Stimulated activated CD8-positive, alpha-beta memory T cell treated with anti-CD3 and anti-CD28 coated beads, Interleukin-15, amount 100 ng/mL, for 1 hour (primary cell): ENCODE measurements at places on chromosomes 6 and 20.

DNA sequence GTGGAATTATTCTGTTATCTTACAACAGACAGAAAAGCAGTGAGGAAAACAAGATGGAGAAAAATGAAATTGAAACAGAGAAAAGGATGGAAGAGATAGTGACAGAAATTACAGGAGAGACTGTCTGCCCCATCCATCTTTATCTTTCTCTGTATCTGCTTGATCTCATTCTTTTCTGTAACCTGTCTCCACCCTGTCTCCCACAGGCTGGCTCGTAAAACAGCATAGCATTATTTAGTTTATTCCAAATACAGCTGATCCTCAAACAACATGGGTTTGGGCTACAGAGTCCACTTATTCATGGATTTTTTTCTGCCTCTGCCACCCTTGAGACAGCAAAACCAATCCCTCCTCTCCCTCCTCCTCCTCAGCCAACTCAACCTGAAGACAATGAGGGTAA is 482.3 kb upstream of the JARID2 start:
- no peak for DNase-seq

DNA sequence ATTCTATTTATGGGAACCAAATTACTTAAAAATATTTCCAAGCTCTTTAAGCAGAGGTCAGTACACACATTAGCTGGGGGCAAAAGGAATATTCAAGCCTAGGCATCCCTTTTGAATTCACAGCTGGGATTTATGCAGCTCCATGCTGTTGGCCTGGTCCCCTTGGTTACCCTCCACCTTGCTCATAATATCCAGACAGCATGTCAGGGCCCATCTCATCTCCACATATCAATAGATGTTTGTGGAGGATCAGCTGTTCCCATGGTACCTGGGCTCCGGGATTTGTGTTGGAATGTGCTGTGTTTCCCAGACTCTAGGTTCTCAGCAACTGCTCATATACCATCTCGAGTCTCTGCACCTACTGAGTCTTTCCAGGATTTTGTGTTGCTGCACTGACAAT is 534.8 kb downstream of the BMP2 start:
- DNase-seq, result no peak

DNA sequence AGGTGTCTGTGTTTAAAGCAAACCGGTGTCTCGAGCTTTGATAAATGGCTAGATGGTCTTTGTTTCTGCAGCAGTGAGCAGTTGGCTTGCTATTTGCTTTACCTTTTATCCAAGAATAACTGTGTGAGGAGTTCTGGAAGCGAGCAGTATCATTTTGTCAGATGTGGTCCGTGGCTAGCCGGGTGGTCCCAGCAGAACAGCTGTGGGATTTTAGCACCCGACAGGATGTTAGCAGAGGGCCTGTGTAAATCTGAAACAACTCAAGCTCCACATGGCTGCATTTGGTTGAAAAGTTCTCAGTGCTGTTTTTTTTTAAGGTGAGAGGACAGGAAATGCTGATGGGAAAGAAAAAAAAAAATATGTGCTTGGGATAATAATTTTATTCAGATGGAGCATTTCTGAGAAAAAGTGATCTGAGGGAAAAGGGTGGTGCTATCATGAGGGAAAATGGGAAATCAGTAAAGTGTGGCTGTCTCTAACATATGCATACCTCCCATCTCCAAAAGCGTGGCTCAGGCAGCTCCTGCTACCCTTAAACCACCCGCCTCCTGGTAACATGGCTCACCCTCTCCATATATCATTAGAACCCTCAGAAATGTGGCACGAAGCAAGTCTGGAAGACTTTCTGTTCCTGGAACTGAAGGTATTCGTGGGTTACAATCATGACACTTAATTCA is 215.4 kb downstream of the TSHZ2 start:
- DNase-seq, result no peak

- no peak for DNase-seq
Observed at GRCh38 chr20:62929051-62929538, 2.8 kb upstream of the DIDO1 start.

GRCh38 chr20:38997622-38998021 is 35.5 kb downstream of the DHX35 start:
- no peak for DNase-seq

DNA sequence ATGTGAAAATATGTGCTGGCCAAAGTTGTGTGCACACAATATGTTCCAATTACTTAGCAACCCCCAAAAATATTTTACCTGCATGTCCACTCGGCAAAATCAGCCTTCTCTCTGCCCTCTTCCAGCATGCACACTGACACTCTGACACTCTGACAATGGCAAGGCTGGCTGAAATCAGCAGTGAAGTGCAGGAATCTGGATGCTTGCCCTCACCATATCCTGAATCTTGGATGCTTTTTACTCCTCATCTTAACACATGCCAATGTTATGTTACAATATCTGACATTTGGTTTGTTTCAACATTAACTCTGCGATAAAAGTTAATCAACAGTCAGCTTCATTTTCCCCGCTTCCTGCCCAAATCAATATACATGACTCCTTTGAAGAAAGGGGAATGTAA is 203.2 kb downstream of the COL9A1 start:
- DNase-seq, result no peak

- DNase-seq, result no peak
Observed at GRCh38 chr20:5168651-5169396, 42.0 kb downstream of the CDS2 start.

DNA sequence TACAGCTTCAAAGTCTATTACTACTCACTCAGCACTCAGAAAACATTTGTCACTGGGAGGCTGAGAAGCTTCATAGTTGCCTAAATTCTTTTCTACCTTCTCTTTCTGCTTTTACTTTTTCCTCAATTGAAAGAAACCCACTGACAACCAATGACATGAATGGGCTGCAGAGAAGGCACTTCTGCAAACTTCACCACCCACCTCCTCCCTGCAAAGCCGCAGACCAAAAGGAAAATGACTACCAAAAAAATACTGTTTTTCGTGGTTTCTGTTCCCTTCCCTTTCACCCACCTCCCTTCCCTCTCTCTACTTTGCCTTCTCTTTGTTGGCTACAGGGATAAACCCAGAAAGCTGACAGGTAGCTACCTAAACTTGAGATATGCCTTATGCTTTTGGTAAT is 3.2 kb downstream of the GNAS-AS1 start:
- DNase-seq, result no peak
